IgD-negative memory B cell (primary cell): ENCODE measurements at places on chromosomes 1 and 21. TPM values are rescaled to one million over a fixed set of nuclear protein-coding genes. Genes with fewer than 3 reads are reported as not detected.

The NBPF10 gene
- polyA plus RNA-seq, result 0.64 TPM

The HTR6 gene
- not detected for polyA plus RNA-seq

The SPATA45 gene
- polyA plus RNA-seq, result 0.80 TPM

The PALMD gene
- polyA plus RNA-seq, result not detected

The PDZK1 gene
- 0.30 TPM for polyA plus RNA-seq
